ENCODE measurements at places on chromosomes 4 and X. TPM values are rescaled to one million over a fixed set of nuclear protein-coding genes. Genes with fewer than 3 reads are reported as not detected.

The TCEAL9 gene
- total RNA-seq = 102 TPM

The FGFBP2 gene
- not detected for total RNA-seq

The GAGE2A gene
- not detected for total RNA-seq

The TMEM154 gene
- 13.3 TPM for total RNA-seq

The MAGEA4 gene
- total RNA-seq = not detected

The RRH gene
- total RNA-seq = not detected

The TCEAL6 gene
- not detected for total RNA-seq

The C4orf36 gene
- total RNA-seq = 0.49 TPM

The CYSLTR1 gene
- total RNA-seq = 1.5 TPM

The ARHGAP36 gene
- not detected for total RNA-seq

The SSX4 gene
- total RNA-seq = not detected

The DDX53 gene
- not detected for total RNA-seq

The RAB9B gene
- total RNA-seq = 0.13 TPM

The BMX gene
- total RNA-seq = 14.0 TPM

The KIT gene
- total RNA-seq = 0.25 TPM

The PRR32 gene
- total RNA-seq = not detected

The ADAM29 gene
- total RNA-seq = not detected

The SLC9A7 gene
- 2.1 TPM for total RNA-seq

The ZNF718 gene
- total RNA-seq = 5.2 TPM

The XPNPEP2 gene
- not detected for total RNA-seq

The PF4V1 gene
- total RNA-seq = not detected
